EL (cell line): ENCODE measurements at places on chromosomes 2 and 18.

- DNase-seq: no peak
These were observed 113.3 kb downstream of the POLE4 start for GRCh38 chr2:75071766-75072165.

- no peak for DNase-seq
These were observed 30.5 kb downstream of the LINC00305 start for GRCh38 chr18:64118406-64118805.

DNA sequence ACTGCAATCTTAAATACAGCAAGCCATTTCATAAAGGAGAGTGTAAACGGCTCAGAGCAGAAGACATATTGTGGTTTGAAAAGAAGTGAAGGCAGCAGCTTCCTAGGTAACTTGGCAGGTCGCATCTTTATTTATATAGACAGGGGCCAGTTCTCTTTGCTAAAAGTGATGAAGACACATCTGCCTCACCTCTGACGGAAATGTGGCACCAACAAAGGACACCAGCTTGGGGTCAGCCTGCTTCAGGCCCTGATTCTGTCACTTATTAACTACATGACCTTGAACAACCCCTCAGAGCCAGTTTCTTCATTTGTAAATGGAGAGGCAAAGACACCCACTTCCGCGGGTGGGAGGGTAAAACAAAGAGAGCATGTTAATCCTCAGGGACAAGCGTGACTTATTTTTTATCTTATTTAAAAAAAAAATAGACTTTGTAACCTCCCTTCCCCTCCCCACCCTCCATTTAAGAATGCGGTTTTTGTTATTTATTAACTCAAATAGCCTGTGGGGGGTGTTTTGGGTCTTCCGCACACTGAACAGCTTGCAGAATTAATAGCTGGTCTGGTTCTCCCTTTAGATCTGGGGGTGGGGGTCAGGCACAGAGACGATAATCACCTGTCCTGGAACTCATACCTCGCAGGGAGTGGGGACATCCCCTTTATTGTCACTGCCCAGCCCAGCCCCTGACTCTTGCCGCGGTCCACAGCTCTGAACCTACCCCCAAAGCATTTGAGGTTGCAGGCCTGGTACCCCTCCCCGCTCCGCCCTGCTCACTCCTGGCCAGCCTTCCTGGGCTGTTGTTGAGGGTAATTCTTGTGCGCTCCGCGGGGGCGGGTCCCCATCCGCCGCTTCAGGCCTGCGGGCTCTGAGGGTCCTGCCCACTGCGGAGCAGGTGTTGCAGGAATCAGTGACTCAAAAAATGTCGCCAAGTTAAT is 64.2 kb upstream of the TMEM17 start:
- DNase-seq: no peak

- peak; percentile 84 for DNase-seq
These were observed 37.5 kb downstream of the ACVR1 start for GRCh38 chr2:157838442-157839161.

DNA sequence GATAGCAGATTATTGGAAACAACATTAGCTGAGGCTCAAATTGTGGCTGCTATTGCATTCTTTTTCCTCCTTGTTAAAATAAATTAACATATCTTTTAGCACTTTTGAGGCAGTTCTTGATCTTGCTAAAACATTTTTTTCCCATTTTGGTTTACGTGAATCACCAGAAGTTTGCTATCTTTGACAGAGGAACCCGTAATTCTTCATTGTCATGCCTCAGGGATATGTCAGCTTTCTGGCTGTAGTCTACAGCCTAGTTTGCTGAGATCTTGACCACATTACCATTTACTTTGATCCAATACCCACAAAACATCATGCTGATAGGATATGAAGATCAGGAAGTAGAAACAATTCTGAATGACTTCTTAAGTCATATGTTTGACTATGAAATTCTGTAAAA is 25.1 kb upstream of the FANCL start:
- DNase-seq: peak; percentile 69

DNA sequence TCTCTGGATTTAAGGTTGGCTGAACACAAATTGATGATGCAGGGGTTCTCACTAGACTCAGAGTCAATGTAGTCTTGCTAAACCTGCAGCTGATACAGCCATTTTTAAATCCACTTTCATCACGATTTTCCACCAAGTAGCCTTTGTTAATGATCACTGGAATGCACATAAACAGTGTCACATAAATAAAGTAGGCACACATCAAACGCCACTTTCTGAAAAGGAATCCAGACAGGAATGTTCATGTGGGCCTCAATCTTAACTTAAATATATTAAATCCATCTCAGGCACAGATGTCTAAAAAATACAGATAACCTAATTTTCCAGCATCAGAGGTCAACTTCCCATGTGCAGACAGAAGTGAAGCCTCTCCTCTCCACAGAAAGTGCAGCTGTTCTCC is 58.3 kb downstream of the LAMA1 start:
- no peak for DNase-seq

- peak; percentile 38 for DNase-seq
These were observed 954 bp downstream of the CCNT2 start for GRCh38 chr2:134919341-134920210.
